ENCODE measurements at places on chromosomes 12 and 14.

DNA sequence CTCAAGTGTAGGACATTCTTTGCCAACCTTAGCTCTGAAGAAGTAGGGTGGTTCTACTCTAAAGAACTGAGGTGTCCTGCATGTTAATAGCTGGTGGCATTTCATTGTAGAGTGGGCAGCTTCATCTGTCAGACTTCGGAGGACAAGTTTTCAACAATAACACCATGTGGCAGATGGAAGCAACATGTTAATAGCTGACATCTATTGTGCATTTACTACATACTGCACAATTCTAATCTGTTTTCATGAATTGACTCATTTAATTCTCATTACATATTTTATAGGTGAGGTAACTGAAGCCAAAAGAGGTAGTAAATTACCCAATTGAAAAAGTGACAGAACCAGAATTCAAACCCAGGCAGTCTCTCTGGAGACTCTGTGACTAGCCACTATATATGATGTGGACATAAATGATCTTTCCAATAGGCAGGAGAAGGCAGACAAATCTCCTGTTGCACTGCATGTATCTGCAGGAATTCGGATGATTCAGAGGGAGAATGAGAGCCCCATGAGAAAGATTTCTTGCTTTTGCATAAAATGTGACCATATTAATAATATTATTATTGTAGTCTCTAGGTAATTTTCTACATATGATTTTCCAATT lies 137.2 kb upstream of the E2F7 start:
- DNase-seq: no peak

GRCh38 chr14:92794547-92794941 lies 439 bp downstream of the GOLGA5 start:
- peak; percentile 52 for DNase-seq

GRCh38 chr14:63616015-63616414 lies 25.7 kb downstream of the WDR89 start:
- DNase-seq: no peak

GRCh38 chr12:98656289-98657101 lies 11.4 kb downstream of the APAF1 start:
- no peak for DNase-seq

GRCh38 chr14:22263961-22264360 lies 325.1 kb downstream of the DAD1 start:
- DNase-seq: no peak

- DNase-seq: no peak
Measured at GRCh38 chr12:119171691-119172425, 6.9 kb upstream of the HSPB8 start.

- DNase-seq: no peak
Measured at GRCh38 chr12:19227190-19227879, 97.8 kb downstream of the PLEKHA5 start.

DNA sequence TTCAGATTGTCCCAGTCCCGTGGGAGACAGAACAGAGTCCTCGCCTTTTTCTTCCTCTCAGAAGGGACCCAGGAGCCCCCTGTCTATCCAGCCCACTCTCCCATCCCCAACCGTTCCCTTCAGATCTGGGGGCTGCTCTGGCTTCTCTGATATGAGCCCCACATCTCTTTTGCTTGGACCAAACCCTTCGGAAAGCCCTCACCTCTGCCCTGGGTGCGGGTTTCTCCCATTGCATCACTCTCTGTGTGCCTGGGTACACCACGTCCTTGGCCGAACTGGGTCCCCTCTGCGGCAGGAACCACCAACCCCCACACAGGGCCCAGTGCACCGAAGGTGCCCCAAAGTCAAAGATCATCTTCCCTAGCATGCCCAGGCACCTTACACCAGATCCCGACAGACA lies 87.8 kb downstream of the DICER1 start:
- no peak for DNase-seq

GRCh38 chr14:76830556-76830955 lies 4.3 kb downstream of the LRRC74A start:
- no peak for DNase-seq

GRCh38 chr12:80056232-80056631 lies 43.1 kb upstream of the OTOGL start:
- DNase-seq: no peak

DNA sequence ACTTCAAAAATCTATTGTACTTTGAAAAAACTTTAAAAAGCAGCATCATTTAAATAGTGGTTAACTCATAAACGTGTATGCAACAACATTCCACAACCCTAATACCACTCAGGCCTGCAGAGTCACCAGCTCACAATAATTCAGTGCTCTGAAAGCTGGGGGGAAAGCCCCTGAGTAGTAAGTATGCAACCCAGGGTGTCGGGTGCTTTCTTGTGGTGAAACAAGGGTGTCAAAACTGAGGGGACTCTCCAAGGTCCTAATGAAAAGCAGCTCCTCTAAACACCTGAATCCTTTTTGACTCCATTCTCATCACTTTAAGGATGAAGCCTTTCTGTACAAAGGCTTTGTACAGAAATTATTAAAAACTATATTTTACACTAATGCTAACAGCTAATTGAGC lies 33.7 kb downstream of the FGFR1OP2 start:
- DNase-seq: no peak

- DNase-seq: no peak
Measured at GRCh38 chr14:71574976-71575375, 357.3 kb upstream of the RGS6 start.

GRCh38 chr14:103099081-103099732 lies 4.7 kb downstream of the EXOC3L4 start:
- DNase-seq: peak; percentile 54

GRCh38 chr14:99968941-99969340 lies 96.3 kb upstream of the EVL start:
- DNase-seq: no peak

GRCh38 chr14:61296719-61297502 lies 15.8 kb upstream of the TMEM30B start:
- peak; percentile 37 for DNase-seq

- peak; percentile 5 for DNase-seq
Measured at GRCh38 chr12:65367396-65367795, 88.9 kb downstream of the MSRB3 start.

GRCh38 chr12:26523708-26524150 lies 309.3 kb downstream of the ITPR2 start:
- DNase-seq: peak; percentile 3

GRCh38 chr12:121803861-121804416 lies at the start of gene SETD1B:
Gene SETD1B, plus strand, starts transcription at chr12:121804009. Its CDS starts 729 bp downstream, at chr12:121804738.
- peak; percentile 84 for DNase-seq

DNA sequence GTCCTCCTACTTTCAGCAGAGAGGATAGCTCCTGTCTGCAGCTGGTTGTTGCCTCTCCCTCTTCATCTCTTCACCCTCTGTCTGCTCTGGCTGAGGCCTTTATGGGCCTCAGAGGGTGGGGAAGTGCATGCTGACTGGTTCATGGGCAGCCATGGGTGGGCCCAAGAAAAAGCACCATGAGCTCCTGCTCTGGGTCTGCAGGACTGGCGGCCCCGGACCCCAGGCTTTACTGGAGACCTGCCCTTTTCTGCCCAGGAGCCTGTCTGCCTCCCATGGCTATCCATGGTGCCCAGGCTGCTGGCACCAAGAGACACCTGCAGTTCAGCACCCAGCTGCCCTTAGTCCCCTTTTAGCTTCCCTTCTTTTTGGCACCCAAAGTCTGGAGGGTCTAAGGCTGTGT lies 137.1 kb downstream of the PTPRR start:
- DNase-seq: no peak

DNA sequence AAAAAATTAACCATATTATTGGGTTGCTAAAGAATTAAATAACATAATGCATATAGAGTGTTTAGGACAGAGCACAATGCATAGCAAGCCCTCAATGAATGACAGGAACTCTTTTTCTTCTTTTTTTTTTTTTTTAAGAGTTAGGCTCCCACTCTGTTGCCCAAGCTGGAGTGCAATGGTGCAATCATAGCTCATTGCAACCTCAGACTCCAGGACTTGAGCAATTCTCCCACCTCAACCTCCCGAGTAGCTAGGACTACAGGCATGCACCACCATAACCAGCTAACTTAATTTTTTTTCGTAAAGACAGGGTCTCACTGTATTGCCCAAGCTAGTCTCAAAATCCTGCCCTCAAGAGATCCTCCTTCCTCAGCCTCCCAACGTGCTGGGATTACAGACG lies 20.5 kb upstream of the MTERF2 start:
- DNase-seq: no peak

GRCh38 chr14:49688701-49689030 lies 652 bp upstream of the POLE2 start:
- DNase-seq: no peak

DNA sequence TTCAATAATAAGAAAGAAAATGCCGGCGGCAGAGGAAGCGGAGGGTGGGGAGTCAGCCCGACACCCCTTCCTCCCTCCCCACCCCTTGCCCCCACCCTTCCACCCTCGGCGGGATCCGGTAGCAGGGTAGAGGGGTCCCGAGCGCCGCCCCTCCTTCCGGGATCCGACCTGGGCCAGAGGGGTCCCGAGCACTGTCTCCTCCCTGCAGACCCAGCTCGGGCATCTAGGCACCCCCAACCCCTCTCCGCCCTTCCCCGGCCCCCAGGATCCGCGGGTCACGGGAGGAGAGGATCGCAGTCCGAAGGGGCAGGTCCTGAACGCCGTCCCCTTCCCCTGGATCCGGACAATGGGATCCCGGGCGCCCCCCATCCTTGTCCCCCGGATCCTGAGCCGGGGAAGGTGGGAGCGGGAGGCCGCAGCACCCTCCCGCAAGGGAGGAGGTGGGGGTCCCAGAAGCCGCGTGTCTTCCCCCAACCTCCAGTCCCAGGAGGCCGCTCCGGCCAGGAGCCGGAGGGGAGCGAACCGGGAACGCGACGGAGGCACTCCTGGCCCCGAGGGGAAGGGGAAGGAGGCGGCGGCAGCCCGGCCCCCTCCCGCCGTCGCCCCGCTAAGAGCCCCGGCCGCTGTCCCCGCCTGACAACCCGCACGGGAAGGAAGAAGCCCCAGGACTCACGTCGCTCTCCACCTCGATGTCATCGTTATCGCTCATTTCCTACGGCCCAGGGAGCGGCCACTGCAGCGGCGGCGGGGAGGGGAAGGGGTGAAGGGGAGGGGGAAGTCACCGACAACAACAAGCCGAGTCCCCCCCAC lies 481 bp downstream of the MAX start:
- peak; percentile 40 for DNase-seq

DNA sequence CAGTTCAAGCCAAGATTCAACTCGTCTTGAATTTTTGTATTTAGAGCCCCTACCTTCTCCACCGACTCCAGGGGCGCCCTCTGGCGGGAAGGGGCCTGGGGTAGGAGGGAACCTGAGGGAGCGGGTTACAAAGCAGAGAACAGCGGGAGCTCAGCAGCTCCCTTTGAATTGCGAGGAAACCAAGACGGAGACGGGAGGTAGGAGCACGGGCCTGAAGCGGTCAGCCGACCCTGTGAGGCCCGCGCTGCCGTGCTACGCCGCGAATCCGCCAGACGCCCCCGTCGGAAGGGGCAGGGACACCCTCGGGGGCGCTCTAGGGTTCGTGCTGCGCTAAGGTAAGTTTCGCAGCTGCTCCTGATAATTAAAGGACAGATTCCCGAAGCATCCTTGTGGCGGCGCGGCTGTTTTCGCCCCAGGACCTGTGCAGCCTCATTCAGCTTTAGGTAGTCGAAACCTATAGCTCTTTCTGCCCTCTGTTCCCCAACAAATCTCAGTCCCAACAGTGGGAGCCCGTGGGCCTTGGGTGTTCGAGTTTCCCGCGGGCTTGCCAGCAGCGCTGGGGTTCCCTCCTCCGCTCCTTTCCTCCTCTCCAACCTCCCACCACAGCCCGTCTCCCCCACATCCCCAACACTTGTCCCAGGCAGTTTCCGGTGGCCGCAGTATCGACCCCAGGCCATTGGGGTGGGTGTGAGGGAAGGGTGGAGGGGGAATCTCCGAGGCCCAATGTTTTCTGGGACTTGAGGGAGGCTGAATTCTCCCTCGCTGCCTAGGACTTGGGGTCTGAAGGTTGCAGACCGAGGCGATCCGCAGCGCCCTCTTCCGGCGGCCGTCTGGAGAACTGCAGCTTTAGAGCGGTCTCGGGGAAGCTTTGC lies 5.1 kb upstream of the NKX2-1 start:
- peak; percentile 68 for DNase-seq

DNA sequence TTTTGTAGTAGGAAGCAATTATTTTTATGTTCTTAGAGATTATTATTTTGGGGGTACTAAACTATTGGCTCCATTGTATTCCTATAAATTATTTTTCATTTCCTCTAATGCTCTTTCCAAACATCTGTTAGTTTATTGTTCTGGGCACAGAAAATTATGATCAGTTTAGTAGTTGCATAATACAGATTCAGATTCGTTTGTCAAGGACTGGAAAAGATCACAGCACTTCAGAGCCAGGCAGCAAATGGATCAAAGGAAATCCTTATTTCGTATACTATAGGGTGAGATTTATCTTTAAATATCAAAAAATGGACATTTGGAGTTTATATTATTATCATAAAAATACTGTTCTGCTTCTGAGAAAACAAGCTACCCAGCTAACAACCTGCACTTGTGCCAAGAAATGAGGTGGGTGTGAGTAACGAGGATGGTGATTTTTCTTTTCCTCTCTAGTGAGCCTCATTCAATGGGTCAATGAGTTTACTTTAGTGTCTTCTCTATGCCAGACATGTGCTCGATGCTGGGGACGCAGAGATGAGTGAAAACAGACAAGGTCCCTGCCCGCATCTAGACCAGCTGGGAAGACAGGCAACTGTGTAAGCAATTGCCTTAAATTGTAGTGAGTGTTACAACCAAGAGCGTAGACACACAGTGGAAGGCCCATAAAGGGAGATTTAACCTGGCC lies 208.6 kb upstream of the PLXNC1 start:
- no peak for DNase-seq

GRCh38 chr14:101775826-101776225 lies 14.3 kb downstream of the PPP2R5C start:
- no peak for DNase-seq

GRCh38 chr14:22384167-22384549 lies 204.9 kb downstream of the DAD1 start:
- DNase-seq: no peak

DNA sequence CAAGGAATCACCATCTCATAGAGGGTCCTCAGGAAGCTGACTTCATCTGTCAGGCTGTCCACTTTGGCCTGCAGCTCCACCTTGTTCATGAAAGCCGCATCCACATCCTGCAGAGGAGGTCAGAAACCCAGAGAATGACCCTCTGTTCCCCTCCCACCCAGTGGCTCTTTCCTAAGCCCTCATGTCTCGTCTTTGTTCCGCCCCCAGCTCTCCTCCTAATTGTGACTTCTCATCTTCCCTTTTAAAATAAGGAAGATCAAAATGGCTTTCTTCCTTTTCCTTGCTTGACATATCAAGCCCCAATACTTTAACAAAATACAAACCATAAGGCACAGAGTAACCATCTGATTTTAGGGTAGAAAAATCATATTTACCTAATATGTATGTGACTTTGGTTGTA lies 4.4 kb downstream of the KRT76 start:
- DNase-seq: no peak

All from erythroblast (primary cell).